ENCODE measurements at places on chromosomes 11 and 22. TPM values are rescaled to one million over a fixed set of nuclear protein-coding genes. Genes with fewer than 3 reads are reported as not detected.

PDHX gene
- 36.3 TPM for total RNA-seq

GAL3ST1 gene
- 9.4 TPM for total RNA-seq

LDHAL6A gene
- not detected for total RNA-seq

FBLN1 gene
- total RNA-seq, result 84.8 TPM

SYT13 gene
- 24.7 TPM for total RNA-seq

DBX1 gene
- total RNA-seq, result not detected

MRTFA gene
- 64.0 TPM for total RNA-seq

MIAT gene
- 1.5 TPM for total RNA-seq

ZBTB16 gene
- total RNA-seq, result 271 TPM

SLC22A25 gene
- not detected for total RNA-seq

SCGB1A1 gene
- total RNA-seq, result not detected

HTR3A gene
- total RNA-seq, result 0.95 TPM

MYOD1 gene
- total RNA-seq, result not detected

MOV10L1 gene
- total RNA-seq, result 0.41 TPM

MMP7 gene
- total RNA-seq, result not detected

NRXN2 gene
- total RNA-seq, result 6.7 TPM

AMOTL1 gene
- 14.3 TPM for total RNA-seq

KCNE3 gene
- total RNA-seq, result 4.3 TPM

PCSK7 gene
- 199 TPM for total RNA-seq

BLID gene
- total RNA-seq, result not detected

RNF26 gene
- 13.2 TPM for total RNA-seq

OR56A1 gene
- not detected for total RNA-seq

PARVA gene
- total RNA-seq, result 82.0 TPM

PRODH gene
- 8.6 TPM for total RNA-seq

TMEM191B gene
- total RNA-seq, result 4.2 TPM

NXPE1 gene
- total RNA-seq, result 333 TPM

RIBC2 gene
- total RNA-seq, result not detected

DCDC1 gene
- not detected for total RNA-seq

LSP1 gene
- total RNA-seq, result 69.6 TPM

CRYBB1 gene
- total RNA-seq, result not detected

GGTLC3 gene
- not detected for total RNA-seq

PLEKHA7 gene
- 109 TPM for total RNA-seq

ACR gene
- not detected for total RNA-seq

DSCAML1 gene
- 2.9 TPM for total RNA-seq

EMID1 gene
- total RNA-seq, result not detected

TRIM66 gene
- total RNA-seq, result 16.7 TPM

FGF19 gene
- not detected for total RNA-seq
